ENCODE measurements at places on chromosomes 6 and 20.
A peak's percentile ranks its signal among the peaks of the same experiment; 100 is the strongest.

DNA sequence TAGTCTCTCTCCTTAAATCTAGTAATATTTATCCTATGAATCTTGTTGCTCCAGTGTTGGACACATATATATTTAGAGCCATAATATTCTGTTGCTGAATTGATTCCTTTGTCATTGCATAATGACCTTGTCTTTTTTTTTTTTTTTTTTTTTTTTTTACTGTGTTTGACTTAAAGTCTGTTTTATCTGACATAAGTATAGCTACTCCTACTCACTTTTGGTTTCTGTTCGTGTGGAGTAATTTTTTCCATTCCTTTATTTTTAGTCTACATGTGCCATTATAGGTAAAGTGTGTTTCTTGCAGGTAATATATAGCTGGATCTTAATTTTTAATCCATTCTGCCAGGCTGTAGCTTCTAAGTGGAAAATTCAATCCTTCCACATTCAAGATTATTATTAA, 166.5 kb downstream of the GMDS start:
- no peak for DNase-seq

DNA sequence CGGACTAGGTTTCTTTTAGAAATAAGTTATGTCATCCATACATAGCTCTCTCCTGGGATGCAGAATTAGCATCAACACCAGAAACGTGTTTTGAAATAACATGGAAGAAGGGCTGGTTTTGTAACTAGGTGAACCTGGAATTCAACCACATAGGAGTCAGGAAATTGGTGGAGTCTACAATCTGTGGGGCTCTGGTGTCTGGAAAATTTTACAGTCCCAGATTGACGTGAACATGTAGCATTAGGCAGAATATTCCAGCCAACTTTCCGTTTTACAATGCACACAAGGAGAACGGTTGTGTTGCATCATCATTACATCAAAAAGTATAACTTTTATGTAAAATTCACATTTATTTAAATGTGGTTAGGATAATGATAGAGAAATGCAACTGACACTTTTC, 1.9 kb downstream of the KCNQ5 start:
- no peak for DNase-seq

- no peak for DNase-seq
Observed at GRCh38 chr6:51792273-51793030, 295.0 kb downstream of the PKHD1 start.

- no peak for DNase-seq
Observed at GRCh38 chr6:90197854-90198496, 98.7 kb downstream of the BACH2 start.

- DNase-seq, result no peak
Observed at GRCh38 chr6:48177786-48178185, 66.8 kb upstream of the PTCHD4 start.

GRCh38 chr6:33762713-33763112, 16.0 kb upstream of the IP6K3 start:
- no peak for DNase-seq

DNA sequence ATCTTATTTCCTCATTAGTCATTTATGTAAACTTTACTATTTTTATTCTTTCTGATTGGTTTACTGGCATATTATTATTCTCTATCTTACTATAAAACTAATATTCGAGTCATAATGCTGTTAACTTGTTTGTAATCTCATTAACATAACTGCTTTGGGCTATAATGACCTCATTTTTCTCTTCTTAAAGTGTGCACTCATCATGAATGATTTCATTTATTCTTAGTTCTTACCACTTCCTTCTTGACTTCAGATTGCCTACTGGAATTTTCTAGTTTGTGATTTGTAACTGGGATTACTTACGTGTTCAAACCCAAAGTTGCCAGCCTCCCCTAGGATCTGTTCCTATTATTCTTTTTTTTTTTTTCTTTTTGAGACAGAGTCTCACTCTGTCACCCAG, 91.8 kb upstream of the TNFAIP3 start:
- no peak for DNase-seq

- DNase-seq, result no peak
Observed at GRCh38 chr6:160265869-160266476, 7.4 kb upstream of the SLC22A2 start.

- DNase-seq, result no peak
Observed at GRCh38 chr6:41489120-41489851, 56.9 kb upstream of the FOXP4 start.

- no peak for DNase-seq
Observed at GRCh38 chr6:155454008-155454407, 1.6 kb downstream of the NOX3 start.

- no peak for DNase-seq
Observed at GRCh38 chr20:64157878-64158277, 6.4 kb upstream of the MYT1 start.

GRCh38 chr6:70112716-70113115, 190.2 kb downstream of the COL9A1 start:
- DNase-seq, result no peak

DNA sequence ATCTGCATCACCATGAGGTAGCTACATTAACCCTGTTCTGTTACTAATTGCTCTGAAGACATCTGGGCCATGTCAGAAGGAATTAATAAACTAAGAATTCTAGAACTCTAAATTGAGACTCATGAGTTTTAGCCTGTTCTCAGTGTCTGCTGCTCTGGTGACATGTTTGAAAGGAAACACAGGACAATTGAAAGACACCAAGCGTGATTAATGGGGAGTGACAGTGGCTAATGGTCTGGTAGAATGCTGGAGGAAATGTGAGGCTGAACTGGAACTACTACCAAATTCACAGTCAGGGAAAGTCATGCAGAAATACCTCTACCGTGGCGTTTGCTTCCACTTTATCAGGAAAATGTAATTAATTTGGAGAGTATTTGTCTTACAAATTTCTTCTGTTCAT, 140.0 kb downstream of the TBC1D7 start:
- DNase-seq, result no peak

DNA sequence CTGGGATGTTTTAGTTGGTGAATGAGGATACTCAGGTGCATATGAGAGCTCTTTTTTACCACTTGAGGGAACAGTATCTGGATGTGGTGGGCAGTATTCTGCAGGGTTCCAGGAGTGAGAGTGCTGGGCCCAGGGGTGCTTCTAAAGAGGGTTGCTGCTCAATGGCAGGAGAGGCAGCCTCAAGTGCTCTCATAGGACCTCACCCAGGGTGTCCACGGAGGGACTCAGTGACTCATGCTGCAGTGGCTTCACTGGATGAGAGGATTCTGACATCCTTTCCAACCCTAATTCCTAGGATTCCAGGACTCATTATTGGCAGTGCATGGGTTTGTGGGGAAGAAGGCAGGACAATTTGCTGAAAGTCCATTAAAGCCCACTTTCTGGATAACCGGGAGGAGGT, 176.6 kb upstream of the FERMT1 start:
- no peak for DNase-seq

DNA sequence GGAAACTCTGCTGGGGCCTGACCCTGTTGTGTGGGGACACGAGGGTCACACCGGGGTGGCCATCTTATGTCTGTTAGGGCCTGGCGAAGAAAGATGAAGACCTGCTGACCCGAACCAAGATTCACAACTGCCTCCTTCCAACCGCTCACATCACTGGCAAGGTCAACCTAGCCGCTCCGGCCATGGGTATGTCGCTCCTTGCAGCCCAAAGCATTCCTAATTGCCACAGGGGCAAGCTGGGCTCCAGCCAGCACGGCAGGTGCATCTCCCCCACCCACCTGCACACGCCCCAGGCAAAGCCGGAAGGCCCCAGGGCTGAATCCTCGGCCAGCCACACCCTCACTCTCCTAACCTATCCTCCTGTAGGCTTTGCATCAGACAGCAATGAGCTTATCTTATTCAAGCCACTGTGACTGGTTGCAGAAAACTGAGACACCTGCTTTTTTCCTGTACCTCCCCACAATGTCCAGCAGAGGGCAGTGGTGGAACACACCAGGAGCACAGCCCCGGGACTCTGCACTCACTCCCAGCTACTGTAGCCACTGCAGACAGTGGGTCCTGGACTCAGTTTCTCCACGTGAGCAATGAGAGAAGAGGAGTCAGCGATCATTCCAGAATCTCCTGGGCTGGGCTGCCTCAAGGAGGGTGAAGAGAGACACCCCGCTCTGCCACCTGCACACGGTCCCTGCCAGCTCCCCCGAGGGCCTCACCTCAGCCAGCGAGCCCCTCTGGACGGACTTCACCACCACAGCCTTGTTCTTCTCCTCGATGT, 170.2 kb downstream of the PREX1 start:
- DNase-seq, result peak; percentile 85

GRCh38 chr20:38857703-38858102, 52.2 kb downstream of the PPP1R16B start:
- DNase-seq, result no peak

- peak; percentile 79 for DNase-seq
Observed at GRCh38 chr6:26249957-26250697, 114.9 kb upstream of the BTN3A2 start.

- DNase-seq, result peak; percentile 81
Observed at GRCh38 chr20:62651285-62652021, 9.2 kb downstream of the SLCO4A1 start.

DNA sequence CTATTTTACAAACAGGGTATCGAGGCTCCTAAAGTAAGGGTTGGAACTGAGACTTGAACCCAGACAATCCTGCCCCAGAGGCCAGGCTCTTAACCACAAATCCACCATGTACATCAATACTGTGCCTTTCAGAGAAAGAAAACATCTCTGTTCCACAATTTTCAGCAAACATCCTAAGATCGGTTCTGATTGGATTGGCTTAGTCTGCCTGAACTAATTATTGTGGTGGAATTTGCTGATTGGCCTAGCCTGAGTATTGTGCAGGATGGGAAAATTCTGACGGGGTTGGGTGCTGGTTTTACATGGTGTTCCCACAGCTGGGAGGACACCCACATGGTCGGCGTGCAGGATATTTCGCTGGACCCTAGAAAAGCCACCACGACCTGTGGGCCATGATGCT, at the start of gene CLPSL1:
TSS of gene CLPSL1 (plus strand) at position 301 of the 400 bp plus-strand sequence. CDS start at position 393, 92 bp downstream.
- DNase-seq, result no peak

DNA sequence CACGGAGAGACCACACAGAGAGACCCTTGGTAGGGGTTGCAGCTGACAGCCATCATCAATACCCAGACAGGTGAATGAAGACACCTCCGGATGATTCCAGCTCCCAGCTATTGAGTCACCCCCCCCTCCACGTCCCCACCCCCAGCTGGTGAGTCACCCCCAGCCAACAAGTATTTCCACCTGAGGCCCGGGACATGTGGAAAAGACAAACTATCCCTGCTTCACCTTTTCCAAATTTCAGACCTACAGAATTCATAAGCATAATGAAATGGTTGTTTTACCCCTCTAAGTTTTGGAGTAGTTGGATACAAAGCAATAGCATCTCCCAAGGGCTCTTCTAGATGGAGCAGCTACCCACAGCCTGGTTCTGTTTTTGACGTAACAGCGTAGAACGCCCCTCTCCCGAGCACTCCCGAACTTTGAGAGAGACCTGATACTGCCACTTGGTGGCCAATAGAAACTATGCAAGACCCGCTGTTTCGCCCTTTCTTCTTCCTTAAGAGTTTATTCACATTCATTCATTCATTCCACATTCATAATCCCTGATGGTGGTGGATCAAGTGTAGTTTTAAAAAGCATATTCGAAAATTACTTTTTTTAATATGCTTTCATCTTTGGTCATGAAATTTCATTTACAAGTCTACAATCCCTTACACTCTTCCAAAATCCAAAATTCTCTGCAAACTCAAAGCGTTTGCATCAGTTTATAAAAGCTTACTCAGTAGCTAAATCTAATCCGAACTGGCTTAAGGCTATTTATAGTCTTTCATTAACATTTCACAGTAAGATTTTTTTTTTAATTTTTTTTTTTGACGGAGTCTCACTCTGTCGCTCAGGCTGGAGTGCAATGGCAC, 15.1 kb upstream of the PPP1R16B start:
- DNase-seq, result no peak

DNA sequence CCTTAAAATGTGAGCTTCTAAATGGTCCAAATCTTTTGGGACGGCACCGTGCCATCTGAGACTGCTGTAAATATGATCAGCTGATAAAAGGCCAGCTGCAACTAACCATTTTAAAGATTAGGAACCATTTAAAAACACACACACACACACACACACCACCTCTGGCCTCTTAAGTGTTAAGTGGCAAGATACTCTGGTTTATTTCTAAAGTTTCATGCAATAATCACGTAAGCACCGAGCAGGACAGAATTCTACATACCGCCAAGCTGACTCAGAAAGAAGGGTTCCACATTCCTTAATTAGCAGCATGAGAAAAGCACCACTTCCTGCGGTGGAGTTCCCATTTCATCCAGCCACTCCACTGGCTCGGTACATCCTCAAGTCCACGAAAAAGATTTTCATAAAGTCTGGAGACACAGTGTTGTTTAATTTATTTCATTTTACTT, 17.8 kb upstream of the ZNF217 start:
- DNase-seq, result no peak

- DNase-seq, result no peak
Observed at GRCh38 chr20:35279040-35279439, 1.1 kb upstream of the MMP24OS start.

GRCh38 chr6:49550492-49551077, at the start of gene C6orf141:
Gene C6orf141, plus strand, starts transcription at chr6:49550668. Its CDS starts 125 bp downstream, at chr6:49550793.
- DNase-seq, result no peak

DNA sequence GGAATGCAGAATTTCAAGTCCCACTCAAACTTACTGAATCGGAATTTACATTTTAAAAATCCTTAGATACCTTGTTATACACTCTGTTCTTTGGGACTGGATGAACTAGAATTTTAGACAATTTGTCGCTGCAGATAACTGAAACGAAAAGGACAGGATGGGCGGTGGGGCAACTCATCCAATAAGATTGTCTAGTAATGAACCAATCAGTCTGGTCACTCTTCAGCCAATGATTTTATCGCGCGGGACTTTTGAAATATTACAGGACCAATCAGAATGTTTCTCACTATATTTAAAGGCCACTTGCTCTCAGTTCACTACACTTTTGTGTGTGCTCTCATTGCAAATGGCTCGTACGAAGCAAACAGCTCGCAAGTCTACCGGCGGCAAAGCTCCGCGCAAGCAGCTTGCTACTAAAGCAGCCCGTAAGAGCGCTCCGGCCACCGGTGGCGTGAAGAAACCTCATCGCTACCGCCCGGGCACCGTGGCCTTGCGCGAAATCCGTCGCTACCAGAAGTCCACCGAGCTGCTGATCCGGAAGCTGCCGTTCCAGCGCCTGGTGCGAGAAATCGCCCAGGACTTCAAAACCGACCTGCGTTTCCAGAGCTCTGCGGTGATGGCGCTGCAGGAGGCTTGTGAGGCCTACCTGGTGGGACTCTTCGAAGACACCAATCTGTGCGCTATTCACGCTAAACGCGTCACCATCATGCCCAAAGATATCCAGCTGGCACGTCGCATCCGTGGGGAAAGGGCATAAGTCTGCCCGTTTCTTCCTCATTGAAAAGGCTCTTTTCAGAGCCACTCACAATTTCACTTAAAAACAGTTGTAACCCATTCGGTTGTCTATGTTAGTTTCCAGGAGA, 41.9 kb upstream of the HFE start:
- DNase-seq, result no peak

- DNase-seq, result no peak
Observed at GRCh38 chr6:24440897-24441598, 38.3 kb downstream of the MRS2 start.

DNA sequence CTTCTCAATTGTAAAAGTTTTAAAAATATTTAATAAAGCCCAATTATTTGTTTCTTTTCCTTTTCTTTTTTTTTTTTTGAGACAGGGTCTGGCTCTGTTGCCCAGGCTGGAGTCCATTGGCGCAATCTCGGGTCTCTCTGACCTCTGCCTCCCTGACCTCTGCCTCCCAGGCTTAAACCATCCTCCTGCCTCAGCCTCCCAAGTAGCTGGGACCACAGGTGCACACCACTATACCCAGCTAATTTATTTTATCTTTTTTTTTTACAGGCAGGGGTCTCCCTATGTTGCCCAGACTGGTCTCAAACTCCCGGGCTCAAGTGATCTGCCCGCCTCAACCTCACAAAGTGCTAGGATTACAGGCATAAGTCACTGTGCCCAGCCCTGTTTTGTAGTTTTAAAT, 9.8 kb downstream of the REPS1 start:
- no peak for DNase-seq
